ENCODE measurements at places on chromosomes 4 and X. TPM values are rescaled to one million over a fixed set of nuclear protein-coding genes. Genes with fewer than 3 reads are reported as not detected.

GRCh38 chrX:150848914-150849365 lies 49.5 kb downstream of the CD99L2 start:
- DNase-seq = no peak

GRCh38 chrX:45851434-45851991 lies 650.8 kb upstream of the DIPK2B start:
- DNase-seq = no peak

DNA sequence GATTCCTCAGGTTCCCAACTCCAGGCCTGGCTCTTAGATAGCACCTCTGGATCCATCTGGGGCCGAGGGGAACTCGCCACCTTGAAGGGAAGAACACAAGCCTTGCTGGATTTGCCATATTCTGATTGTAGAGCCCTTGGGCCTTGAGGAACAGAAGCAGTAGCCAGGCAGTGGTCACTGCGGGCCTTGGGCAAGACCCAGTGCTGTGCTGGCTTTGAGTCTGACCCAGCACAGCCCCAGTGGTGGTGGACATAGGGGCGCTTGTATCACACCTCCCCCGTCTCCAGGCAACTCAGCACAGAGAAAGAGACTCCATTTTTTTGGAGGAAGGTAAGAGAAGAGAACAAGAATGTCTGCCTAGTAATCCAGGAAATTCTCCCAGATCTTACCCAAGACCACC lies 45.5 kb downstream of the CHRNA9 start:
- no peak for DNase-seq

DNA sequence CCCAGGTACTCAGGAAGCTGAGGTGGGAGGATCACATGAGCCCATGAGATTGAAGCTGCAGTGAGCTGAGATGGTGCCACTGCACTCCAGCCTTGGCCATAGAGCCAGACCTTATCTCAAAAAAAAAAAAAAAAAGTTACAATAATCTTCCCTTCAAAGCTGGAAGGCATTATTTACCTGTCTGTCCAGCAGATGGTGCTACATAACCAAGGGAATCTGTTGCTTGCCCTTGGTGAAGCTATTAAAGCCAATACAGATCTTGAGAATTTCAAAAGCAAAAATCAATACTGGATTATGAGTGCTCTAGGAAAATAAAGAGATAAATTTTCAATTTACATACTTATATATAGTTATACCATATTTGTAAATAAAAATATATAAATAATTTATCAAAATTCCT lies 25.9 kb downstream of the PKD2 start:
- no peak for DNase-seq

DNA sequence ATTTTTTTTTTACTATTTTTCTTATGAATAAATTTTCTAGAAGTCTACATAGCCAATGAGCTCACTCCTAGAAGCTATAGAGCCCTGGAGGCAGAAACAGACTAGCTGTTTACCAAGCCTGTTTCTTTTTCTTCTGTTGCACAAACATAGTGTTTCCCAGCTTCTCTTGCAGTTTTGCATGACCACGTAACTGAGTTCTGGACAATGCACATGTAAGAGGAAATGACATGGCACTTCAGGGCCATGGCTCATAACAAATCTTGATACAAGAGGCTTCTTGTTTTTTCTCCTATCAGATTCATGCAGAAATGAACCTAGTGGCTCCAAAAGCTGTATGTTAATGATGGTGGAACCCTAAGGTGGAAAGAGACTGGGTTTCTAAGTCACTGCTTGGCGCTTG lies 127.4 kb downstream of the ZNF330 start:
- no peak for DNase-seq

GRCh38 chrX:72382202-72382595 lies 76.5 kb upstream of the CITED1 start:
- DNase-seq = no peak

DNA sequence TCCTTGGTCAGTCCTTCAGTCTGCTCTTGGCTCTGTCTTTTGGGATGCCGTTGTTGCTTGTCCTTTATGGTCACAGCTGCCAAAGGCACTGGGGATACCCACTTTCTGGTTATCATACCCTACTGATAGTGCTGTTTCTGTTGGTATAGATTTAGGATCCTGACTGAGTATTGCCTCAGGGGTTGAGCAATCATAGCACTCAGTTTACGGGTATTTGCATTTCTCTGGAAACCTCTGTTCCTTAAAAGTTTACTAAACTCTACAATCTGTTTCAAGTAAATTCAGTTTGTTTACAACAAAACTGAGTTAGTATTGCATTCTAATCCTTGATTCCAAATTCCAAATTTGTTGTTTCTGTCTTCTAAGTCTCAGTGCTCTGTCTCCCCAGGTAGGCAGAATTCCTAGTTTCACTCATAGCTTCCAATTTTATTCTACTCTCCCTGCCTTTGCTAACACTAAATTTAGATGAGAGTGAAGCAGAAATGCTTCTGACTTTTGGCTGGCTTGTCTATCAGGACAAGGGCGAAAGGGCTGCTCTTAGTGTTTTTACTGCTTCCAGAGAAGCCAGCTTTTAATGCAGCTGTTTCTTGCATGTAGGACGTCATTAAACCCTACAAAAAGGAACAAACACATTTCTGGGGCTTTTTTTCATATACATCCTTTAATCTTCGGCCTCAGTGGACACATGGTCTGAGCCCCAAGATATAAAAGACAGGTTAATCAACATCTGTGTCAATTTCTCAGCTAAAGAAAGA lies 17.2 kb upstream of the TET2 start:
- DNase-seq = no peak

- no peak for DNase-seq
These were observed 17.9 kb upstream of the HAND2 start for GRCh38 chr4:173547889-173548288.

Gene RAB41
- not detected for total RNA-seq

DNA sequence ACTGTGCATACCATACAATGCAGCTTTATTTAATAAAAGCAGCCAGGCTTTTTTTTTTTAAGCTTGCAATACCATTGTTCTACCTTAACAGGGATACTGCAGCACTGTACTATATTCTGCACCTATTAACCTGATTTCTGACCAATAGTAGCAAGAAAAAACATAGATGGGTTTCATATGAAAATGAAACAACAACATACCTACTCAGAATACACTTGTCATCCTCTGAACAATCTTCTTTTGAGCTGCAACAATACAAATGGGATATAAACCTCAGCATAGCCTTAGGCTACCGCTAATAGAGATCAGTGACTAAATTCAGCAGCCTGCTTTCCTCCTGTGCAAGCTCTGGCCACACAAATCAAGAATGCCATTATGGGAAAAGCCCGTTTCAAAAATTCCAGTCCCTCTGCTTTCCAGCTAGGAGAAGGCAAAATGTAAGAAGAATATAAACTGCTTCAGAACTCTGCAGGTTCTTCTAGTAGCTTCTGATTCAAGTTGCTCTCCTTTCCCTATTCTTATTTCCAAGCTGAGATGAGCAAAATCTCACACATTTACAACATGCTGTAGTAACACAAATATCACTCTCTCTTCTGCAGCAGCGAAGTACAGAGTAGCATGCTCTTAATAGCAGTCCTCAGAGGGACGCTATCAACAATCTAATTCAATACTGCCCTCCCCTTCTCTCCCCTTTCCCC lies 143.4 kb downstream of the KLHL13 start:
- DNase-seq = no peak

DNA sequence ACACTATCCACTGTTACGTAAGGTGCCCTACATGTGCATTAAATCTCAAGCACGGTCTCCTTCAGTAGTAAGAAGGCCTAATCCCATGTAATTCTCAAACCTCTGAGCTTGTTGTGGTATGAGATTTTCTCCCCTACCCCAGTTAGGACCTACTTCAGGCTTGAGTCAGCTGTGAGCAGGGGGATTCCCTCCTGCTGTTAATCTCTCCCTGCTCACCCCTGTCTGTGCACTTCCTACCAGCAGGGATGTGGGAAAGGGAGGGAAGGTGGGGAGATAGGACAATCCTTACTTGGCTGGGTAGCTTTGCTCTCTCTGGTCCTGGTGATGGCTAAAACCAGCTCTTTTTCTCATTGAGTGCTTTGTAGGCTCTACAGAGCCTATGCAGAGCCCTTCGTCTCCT lies 60.8 kb downstream of the PALLD start:
- DNase-seq = no peak

- peak; percentile 93 for DNase-seq
These were observed 32.0 kb downstream of the ENOPH1 start for GRCh38 chr4:82462415-82462831.

DNA sequence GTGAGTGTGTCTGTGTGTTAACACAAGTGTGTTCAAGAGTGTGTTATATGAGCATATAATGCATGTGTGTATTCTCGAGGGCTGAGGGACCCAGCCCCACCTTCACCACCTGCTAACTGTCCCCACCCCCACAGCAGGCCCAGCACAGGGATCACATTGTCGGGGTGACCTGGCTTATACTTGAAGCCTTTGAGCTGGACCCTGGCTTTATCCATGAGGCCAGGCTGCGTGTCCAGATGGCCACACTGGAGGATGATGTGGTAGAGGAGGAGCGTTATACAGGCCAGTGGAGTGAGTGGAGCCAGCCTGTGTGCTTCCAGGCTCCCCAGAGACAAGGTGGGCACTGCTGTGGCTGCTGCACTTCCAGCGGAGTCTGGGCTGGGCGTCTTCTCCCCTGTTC lies 7.6 kb downstream of the IL9R start:
- no peak for DNase-seq

- DNase-seq = no peak
These were observed 639.6 kb downstream of the ARAP2 start for GRCh38 chr4:35604724-35605123.

- no peak for DNase-seq
These were observed 64.9 kb downstream of the POLR2B start for GRCh38 chr4:57043347-57044251.

DNA sequence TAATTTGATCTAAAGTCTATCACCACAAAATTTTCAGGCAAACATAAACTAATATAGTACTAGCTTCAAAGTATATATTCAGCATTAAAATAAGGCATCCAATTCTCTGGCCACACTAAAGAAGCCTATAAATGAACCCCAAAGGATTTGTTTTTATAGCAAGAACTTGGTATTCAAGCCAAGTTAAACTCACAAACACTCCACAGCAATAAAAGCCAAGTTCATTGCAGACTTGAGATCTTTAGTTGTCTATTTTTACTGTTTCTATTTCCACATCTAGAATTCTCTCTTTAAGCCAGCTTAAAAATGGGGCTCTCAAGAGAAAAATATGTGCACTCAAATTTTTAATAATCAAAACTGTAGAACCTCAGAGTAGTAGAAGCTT lies 51.1 kb downstream of the WDFY3 start:
- DNase-seq = no peak

DNA sequence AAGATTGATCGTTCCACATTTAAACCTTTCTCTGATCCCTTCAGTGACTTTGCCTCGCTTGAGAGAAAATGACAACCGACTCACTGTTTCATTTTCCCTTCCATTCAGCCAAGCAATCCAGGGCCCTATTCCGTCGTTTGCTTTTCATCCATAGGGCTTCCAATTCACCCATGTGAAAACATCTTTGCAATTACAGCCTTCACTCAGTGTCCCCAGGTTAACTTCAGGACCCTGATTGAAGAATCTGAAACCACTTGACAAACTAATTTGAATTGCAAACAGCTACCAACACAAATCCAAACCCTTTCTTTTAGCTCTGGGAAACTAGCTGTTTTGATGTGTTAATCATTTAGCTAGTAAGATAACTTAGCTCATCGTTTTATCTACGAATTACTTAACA lies 120.2 kb upstream of the FAM9C start:
- no peak for DNase-seq

DNA sequence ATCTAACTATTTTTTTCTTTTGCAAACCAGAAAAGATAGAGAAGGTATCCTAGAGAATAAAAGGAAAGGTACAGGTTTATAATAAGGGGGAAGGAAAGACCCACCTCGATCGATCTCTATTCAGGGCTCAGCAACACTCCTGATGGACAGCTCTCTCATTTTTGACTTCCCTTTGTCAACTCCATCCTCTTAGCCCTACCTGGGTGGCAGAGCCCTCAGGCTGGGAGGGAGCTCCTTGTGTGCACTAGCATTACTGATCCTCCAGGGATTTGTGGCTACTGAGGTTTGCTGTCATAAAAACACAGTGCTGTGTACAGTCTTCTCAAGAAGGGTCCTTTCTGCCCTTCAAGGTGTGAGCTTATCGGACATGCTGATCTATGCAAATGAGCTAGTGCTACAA lies 111.0 kb downstream of the MID1 start:
- no peak for DNase-seq

DNA sequence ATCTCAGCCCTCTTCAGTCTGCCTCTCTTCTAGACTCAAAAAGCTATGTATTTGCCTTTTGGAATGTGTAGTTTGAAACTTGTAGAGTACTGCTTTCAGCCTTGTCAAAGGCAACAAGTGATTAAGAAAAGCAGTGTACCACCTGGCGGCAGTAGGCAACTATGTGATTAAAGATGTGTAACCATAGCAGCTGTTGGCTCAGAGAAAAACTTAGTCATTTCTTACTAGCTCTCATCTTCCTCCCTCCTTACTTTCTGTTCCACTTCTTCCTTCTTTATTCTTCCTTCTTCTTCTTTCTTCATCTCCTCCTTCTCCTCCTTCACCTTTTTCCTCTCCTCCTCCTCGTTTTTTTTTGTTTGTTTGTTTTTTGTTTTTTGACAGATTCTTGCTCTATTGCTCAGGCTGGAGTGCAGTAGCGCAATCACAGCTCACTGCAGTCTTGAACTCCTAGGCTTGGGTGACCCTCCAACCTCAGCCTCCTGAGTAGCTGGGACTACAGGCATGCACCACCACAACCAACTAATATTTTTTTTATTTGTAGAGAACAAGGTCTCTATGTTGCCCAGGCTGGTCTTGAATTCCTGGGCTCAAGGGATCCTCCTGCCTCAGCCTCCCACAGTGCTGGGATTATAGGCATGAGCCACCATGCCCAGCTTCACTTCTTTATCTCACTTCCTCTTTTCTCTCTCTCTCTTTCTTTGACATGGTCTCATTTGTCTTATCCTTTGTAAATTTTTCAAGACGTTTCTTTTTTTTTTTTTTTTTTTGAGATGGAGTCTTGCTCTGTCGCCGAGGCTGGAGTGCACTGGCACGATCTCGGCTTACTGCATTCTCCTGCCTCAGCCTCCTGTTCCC lies 32.6 kb downstream of the ABHD18 start:
- DNase-seq = no peak

- DNase-seq = no peak
These were observed 43.9 kb downstream of the ZNF280C start for GRCh38 chrX:130224810-130225209.

DNA sequence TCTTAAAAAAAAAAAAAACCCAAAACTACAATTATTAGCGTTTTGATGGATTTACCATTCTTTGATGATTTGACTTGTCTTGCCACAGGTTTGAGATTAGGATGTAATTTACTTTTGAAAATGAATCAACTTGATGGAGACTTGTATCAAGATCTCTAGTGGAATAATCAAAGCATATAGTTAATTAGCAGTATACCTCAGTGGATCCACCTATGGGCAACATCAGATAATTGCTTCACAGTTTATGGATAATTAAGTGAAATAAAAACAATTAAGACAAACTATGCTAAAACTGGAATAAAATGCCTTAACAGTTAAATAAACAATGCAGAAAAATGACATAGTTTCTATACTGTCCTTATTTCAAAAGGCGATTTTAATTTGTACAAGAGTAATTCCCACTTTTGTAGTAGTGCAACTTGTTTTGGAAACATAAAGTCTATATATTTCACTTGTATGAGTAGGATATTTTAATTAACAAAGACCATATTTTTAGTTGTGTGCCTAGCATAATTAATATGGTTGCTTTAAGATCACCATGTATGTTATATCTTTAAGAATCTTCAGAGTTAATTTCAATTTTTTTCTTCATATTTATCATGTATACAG lies 4.2 kb downstream of the CPEB2 start:
- no peak for DNase-seq

Gene FDCSP
- total RNA-seq = not detected

Data from omental fat pad (tissue), 4 donors.